Aorta (tissue), 5 donors: ENCODE measurements at places on chromosomes 11 and 22. TPM values are rescaled to one million over a fixed set of nuclear protein-coding genes. Genes with fewer than 3 reads are reported as not detected.
A peak's percentile ranks its signal among the peaks of the same experiment; 100 is the strongest.

Gene MS4A12
- total RNA-seq = not detected

Gene TSGA10IP
- not detected for total RNA-seq

Gene MYOD1
- total RNA-seq = not detected

DNA sequence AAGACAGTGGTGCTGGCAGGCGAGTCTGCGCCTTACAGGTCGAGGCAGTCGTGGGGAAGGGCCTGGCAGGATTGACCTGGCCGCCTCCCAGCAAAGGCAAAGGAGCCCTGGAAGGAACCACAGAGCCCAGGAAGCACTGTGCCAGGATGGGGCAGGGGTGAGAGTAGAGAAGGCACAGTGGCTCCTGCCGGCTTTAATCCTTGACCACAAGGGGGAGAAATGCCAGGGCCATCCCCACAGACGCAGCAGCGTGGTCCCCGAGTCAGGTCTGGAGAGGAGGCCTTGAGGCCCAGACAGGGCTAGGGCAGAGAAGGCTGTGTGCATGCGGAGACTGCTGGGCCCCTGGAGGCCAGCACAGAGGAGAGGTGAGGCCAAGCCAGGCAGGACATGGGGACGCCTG, 9.9 kb upstream of the NDUFS8 start:
- H3K27me3 ChIP-seq = no peaks in the 10 kb centered on the region
- H3K36me3 ChIP-seq = no peaks in the 10 kb centered on the region
- DNase-seq = no peak
- no peaks in the 10 kb centered on the region for H3K4me1 ChIP-seq
- no peak overlapping the region for H3K27ac ChIP-seq

GRCh38 chr11:62338218-62338617, 970 bp downstream of the ASRGL1 start:
- H3K4me1 ChIP-seq = no peaks in the 10 kb centered on the region
- H3K27me3 ChIP-seq = no peaks in the 10 kb centered on the region
- no peaks in the 10 kb centered on the region for H3K36me3 ChIP-seq
- DNase-seq = no peak
- H3K4me3 ChIP-seq = no peak overlapping the region

Gene LAYN
- total RNA-seq = 20.8 TPM

Gene NPTXR
- 21.9 TPM for total RNA-seq

GRCh38 chr22:45499746-45500145, 2.9 kb upstream of the FBLN1 start:
- peak; percentile 61 for DNase-seq
- no peak overlapping the region for H3K27ac ChIP-seq
- no peak overlapping the region for H3K4me3 ChIP-seq
- no peaks in the 10 kb centered on the region for H3K4me1 ChIP-seq
- no peaks in the 10 kb centered on the region for H3K27me3 ChIP-seq

DNA sequence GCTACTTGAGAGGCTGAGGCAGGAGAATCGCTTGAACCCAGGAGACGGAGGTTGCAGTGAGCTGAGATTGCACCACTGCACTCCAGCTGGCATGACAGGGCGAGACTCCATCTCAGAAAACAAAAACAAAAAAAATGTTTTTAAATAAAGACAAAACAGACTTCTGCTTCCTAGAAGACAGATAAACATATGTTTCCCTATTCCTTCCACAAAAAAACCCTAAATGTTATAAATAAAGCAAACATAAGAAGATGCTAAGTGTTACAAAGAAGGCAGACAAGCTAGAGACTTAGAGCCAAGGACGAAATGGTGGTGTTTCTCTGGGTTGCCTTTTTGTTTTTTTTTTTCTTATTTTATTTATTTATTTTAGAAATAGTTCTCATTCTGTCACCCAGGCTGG, 5.6 kb upstream of the CLDN5 start:
- DNase-seq = no peak
- H3K4me3 ChIP-seq = no peak overlapping the region
- no peak overlapping the region for H3K27ac ChIP-seq
- no peaks in the 10 kb centered on the region for H3K27me3 ChIP-seq
- H3K4me1 ChIP-seq = no peaks in the 10 kb centered on the region

GRCh38 chr22:29308148-29308790, 1.8 kb downstream of the GAS2L1 start:
- H3K36me3 ChIP-seq = no peaks in the 10 kb centered on the region
- no peaks in the 10 kb centered on the region for H3K27me3 ChIP-seq
- H3K27ac ChIP-seq = no peak overlapping the region
- DNase-seq = peak; percentile 56

GRCh38 chr11:28169816-28170215, 61.6 kb downstream of the METTL15 start:
- no peak overlapping the region for H3K4me3 ChIP-seq
- DNase-seq = no peak
- no peaks in the 10 kb centered on the region for H3K4me1 ChIP-seq

DNA sequence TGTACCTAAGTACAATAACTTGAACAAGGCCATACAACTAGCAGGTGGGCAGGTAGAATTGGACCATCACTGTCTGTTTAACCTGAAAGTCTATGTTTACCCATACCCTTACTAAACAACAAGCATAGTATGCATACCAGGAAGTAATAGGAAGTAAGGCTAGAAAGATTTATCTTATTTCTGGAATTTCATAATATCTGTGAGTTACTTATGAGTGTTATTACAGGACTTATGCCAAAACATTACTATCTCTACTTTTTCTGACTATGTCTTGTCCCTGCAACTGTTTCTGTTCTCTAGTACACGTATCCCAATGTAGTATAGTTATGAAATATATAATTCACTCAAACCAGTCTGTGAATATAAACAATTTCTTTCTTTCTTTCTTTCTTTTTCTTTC, 1400.8 kb upstream of the TENM4 start:
- H3K27ac ChIP-seq = no peak overlapping the region
- no peaks in the 10 kb centered on the region for H3K27me3 ChIP-seq
- H3K4me1 ChIP-seq = no peaks in the 10 kb centered on the region

DNA sequence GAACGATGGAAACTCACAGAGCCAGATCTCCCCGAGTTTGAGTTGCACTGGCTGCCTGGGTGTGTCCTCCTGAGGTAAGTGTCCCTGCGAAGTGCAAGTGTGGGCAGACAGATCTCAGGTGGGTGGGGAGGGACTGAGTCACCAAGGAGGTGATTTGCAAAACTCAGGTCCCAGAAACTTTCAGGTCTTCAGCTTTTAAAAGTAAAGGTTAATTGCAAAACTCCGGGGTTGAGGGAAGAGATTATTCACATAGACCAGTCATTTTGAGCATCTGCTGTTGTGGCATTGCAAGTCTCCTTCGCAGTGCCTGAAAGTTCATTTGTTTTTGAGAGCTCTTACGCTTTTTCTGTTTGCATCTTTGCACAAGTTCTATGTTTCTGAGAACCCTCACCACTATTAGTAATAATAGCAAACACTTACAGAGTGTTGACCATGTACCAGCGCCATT, 7.1 kb downstream of the CD44 start:
- no peak overlapping the region for H3K4me3 ChIP-seq
- no peak for DNase-seq
- H3K4me1 ChIP-seq = peaks cover 3% of the 10 kb centered on the region
- no peak overlapping the region for H3K27ac ChIP-seq

Gene HBG1
- total RNA-seq = not detected

- no peaks in the 10 kb centered on the region for H3K36me3 ChIP-seq
- no peaks in the 10 kb centered on the region for H3K4me1 ChIP-seq
- no peaks in the 10 kb centered on the region for H3K27me3 ChIP-seq
- no peak overlapping the region for H3K27ac ChIP-seq
- no peak overlapping the region for H3K4me3 ChIP-seq
Measured at GRCh38 chr22:25536589-25536988, 27.9 kb upstream of the GRK3 start.

- H3K27ac ChIP-seq = no peak overlapping the region
- no peaks in the 10 kb centered on the region for H3K4me1 ChIP-seq
- no peak for DNase-seq
- no peak overlapping the region for H3K4me3 ChIP-seq
Measured at GRCh38 chr11:124941703-124942102, 5.9 kb upstream of the HEPACAM start.
